ENCODE measurements at places on chromosomes 2 and 18. TPM values are rescaled to one million over a fixed set of nuclear protein-coding genes. Genes with fewer than 3 reads are reported as not detected.

RDH14 gene
- 50.9 TPM for polyA plus RNA-seq

SERPINB12 gene
- polyA plus RNA-seq: not detected

DNA sequence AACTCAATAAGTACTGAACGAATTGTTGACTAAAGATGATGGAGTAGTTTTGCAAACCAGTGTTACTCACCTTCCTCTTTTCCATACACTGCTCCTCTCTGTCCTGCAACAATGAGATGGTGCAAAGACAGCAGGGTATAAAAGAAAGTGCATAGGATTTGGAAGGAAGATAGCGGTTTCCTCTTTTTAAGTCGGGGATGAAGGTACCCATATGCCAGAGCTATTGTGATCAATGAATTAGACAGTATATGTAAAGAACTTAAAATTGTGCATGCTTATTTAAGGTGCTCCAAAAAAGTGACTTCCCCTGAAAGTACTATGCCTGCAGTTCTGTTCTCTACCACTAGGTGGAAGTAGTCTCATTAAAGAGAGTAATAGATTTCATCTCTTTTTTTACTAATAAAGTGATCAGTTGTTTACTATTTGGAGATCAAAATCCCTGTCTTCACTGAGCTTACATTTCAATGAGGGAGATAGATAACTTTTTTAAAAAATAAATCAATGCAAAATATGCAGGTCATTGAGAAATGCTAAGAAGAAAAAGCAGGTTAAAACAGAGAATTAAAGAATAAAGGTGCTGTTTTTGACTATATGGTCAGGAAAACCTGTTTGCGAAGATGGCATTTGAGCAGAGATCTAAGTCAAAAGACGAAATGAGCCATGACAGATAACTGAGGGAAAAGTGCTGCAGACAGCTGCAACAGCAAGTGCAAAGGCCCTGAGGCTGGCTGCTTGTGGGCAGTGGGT, 339.7 kb upstream of the SLC14A2 start:
- DNase-seq: no peak

GRCh38 chr2:171225302-171225980, 64.7 kb upstream of the TLK1 start:
- no peak for DNase-seq

GRCh38 chr2:68536000-68536399, 68.6 kb downstream of the APLF start:
- DNase-seq: no peak

DNA sequence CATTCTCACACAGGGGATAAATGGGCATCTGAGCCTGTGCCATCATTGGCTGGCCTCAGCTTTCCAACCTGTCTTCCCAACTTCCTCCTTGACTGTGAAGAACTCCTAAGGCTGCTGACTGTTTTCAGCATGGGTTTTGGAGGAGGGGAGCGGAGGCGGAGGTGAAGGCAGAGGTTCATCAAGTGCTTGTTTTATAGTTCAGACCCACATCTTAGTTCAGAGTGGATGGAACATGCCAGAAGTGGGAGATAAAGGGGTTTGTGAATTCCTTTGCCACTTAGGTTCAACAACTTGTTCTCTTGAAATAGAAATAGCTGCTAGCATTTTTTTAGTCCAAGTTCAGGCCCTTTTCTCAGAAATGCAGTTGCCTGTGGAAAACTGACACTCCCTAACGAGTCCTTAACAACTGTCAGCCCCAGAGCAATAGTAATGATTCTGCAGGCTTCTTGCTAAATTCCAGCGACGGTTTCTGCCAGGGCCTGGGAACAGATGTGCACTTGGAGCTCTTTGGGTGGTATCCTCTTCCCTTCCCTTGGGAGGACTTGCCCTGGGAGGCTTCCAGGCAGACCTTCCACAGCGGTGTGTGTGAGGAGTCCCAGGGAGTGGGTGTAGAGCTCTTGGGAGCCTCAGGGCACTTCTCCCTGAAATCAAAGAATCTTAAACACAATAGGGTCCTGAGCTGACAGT, 30.1 kb upstream of the ITGA6 start:
- DNase-seq: no peak

DNA sequence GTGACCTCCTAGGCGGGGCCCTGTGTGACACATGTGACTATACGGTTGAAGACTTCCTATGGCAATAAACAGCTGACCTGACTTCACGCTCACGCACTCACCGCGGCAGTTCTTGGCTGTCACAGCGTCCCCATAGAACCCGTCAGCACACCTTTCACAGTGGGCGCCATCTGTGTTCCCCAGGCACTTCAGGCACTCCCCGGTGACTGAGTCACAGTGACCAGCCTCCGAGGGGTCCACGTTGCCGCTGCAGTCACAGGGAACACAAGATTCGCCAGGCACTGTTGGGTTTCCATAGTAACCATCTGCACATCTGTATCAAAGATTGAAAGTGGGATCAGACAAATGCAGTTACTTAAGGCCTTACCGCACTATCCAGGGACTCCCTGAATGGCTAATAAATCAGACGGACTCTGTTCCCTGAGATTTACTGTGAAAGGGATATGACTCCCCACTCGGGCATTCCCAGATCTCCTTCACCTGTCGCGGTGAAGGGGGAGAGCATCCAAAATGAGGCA, 94.5 kb downstream of the LAMA1 start:
- no peak for DNase-seq

Data from left renal pelvis (tissue), 4 donors.